ENCODE measurements at places on chromosomes 4 and X.

DNA sequence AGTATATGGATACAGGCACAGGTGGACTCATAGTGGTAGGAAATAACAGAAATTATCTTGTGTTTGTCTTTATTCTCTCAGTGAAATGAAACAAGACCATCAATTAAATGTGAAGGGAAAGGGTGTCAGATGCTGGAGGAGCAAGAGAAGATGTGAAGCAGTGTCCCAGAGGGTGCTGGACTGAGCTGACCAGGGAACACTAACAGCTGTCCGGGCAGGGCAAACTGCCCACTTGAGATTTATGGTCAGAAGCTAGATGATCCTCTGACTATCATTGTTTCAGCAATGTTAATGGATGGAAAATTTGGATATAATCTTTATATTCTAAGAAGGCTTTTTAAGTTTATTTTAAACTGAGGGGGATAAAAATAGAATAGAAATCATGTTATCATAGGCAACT, 267.2 kb upstream of the SLC7A11 start:
- DNase-seq = no peak

DNA sequence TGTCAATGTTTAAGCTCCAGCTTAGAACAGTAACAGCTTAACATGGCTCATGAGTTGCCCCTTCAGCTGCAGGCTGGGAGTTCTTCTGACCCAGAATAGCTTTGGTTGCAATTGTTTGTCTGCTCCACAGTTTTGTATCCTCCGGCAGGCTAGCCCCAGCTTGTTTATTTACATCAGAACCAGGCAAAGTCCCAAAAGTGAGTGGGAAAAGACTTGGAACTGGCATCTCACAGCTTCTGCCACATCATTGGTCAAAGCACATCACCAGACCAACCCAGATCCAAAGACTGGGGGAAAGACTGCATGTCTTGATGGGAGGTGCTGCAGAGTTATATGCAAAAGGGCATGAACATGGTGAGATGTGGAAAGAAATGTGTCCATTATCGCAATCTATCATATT, 231.2 kb upstream of the CPEB2 start:
- DNase-seq = no peak

DNA sequence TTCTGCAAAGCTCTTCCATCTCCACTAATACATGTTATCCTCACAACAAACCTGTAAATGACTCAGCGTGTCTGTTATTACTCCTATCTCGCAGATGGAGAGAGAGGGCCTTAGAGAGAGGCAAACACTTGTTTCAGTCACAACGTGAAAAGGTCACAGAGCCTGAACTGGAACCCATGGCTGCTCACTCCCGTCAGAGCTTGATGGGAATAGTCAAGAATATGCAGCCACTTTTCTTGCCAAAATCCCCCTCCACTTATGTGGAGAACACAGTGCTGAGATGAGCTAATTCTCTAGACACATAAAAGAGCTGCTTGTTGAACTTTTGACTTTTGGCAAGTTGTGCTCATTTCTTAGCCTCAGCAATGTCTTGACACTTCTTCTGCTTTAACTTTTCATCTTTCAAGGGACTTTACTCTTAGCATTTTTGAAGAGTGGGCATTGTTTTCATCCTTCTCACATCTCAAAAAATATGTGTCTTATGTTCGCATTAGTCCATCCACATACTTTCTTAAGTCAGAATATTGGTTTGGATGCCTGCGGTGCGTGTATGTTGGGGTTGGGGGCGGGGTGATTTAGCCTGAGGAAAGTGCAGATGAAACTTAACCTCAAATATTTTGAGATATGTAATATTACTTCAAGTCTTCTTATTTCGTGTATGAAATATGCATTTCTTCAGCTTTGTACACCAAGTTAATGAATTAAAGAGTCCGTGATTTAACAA, 69.2 kb downstream of the SYNPO2 start:
- no peak for DNase-seq

DNA sequence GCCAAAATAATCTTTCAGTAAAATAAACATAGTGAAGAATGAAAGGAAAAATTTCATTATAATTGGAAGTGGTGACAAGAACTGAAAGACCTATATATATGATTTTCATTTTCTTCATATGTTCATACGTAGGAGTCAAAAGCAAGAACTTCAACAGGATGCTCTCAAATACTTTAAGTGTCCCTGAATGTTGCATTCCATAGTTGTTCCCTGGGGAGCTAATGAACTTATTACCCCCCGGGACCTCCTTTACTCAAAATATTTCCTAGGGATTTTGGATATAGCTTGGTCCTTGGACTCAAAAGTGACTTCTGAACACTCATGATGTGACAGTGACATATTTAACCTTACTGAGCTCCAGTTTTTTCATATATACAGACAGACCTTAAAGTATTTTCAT, 44.9 kb upstream of the NDST4 start:
- no peak for DNase-seq

GRCh38 chr4:7103607-7104365, 35.9 kb upstream of the GRPEL1 start:
- no peak for DNase-seq

DNA sequence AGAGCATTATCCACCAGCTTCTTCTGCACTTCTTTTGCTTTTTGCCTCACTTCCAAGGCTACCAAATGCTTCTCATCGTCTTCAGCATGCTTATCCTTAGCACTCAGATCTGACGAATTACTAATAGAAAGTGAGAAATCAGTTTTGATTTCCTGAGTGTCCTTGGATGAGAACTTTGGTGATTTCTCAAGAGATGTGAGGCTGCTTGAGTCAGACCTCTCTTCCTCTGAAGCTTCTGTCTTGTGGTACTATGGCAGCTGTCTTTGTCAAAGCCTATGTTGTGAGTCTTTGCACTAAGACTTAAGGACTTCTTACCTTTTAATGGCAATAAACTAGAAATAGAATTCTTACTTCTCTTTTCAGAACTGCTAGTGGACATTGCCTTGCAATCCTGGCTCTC, 169.9 kb downstream of the CPE start:
- no peak for DNase-seq

- peak; percentile 53 for DNase-seq
These were observed 47.2 kb downstream of the EDNRA start for GRCh38 chr4:147528054-147528453.

GRCh38 chr4:12973522-12973921, 510.6 kb downstream of the RAB28 start:
- no peak for DNase-seq

- DNase-seq = no peak
These were observed 376.6 kb downstream of the PDGFC start for GRCh38 chr4:156595041-156595440.

DNA sequence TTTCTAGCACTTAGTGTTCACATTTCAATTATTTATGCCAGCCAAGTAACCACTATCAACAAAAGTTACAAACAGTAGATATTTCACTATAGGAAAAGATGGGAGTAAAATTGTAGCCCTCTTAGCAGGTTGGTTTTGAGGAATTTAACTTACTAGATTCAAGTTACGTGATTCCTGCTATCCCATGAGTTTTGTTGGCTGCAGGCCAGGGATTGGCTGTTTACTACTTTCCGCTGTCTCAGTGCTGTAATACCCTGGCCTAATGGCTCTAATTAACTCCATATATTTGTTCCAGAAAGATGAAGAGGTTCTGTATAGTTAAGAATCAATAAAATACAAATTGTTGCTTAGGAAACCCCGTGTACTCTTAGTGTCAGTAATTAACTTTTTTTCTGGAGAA, 55.5 kb upstream of the MAGED1 start:
- DNase-seq = peak; percentile 13

DNA sequence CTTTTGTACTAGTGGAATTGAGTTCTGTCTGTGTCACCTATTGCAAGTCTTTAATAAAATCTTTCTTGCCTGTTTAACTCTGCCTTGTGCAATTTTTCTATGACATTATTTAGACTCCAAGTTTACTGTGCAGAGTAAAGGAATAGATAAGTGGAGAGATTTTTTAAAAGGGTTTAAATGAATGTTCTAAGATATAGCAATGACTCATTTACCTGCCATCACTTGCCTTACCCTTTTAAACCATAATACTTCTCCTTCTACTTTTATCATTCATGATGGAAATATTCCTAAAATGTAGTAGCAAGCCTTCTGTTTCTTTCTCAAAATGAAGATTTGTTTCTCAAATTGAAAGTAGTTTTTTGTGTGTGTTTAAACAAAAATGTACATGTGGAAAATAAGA, 782.8 kb upstream of the MAGEB2 start:
- DNase-seq = no peak

- no peak for DNase-seq
These were observed 2182.5 kb upstream of the AGA start for GRCh38 chr4:179624768-179625181.

DNA sequence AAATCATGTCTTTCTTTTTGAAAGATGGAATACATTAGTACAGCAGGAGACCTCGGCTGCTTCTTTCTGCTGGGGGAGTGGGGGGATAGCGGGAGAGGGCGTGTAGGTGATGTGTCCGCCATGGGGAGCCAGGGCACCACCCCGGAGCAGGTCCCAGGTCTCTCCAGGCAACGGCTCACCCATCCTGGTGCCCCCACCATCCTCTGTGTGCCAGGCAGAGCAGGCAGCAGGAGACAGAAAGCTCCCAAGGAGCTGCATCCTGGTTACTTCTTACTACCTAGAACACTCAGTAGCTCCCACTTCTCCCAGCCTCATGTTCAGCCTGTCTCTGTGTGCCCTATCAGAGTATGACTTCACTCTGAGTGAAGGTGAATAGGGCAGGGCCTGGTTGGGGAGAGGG, 23.6 kb downstream of the TNIP2 start:
- DNase-seq = no peak

DNA sequence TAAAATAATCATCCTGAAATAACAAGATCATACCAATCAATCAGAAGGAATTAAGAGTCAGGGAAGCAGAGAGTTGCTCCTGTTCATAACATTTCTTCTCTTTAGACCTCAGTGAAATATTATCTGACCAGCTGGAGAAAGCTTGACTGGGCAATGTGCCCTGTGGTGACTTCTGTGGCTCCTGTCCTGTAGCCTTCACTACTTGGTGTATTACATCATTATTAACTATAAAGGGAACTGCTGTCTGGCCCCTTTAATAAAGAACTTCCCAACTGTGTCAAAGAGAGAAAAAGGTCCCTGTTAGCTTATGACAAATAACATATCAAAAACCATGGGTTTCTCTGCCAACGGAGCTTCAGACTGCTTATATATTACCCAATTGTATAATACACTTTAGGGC, 18.0 kb downstream of the OPHN1 start:
- DNase-seq = no peak

DNA sequence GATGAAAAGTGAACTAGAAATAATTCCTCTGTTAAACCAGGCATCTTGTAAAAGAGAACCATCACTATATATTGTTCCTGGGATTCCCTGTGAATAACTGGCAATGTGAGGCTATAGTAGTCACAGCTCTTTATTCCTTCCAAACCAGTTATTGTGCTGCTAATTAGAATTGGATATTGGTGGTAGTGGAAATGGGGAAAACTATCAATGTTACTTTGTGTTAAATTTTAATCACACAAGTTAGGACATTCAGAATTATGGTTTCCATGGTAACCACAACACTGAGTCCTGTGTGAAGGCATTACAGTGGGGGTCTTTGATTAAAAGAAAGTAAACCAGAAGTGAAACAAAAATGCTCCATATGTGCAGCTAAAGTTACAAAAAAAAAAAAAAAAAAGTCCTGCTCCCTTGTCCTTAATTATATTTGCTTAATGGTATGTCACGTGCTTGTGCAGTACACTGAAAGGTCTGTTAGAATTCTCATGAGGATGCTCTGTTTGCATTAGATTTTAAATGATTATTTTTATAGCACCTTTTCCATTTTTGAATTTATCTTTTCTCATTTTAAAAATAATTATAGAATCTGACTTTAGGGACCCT, 200.4 kb downstream of the ADGRL3 start:
- DNase-seq = peak; percentile 43

- DNase-seq = peak; percentile 30
These were observed 734 bp downstream of the STOX2 start for GRCh38 chr4:183905593-183906488.

- no peak for DNase-seq
These were observed 7.4 kb downstream of the AFAP1 start for GRCh38 chr4:7932287-7932686.

- DNase-seq = no peak
These were observed 44.2 kb downstream of the COQ2 start for GRCh38 chr4:83240379-83240875.

GRCh38 chr4:26670903-26671537, 87.1 kb downstream of the TBC1D19 start:
- no peak for DNase-seq

DNA sequence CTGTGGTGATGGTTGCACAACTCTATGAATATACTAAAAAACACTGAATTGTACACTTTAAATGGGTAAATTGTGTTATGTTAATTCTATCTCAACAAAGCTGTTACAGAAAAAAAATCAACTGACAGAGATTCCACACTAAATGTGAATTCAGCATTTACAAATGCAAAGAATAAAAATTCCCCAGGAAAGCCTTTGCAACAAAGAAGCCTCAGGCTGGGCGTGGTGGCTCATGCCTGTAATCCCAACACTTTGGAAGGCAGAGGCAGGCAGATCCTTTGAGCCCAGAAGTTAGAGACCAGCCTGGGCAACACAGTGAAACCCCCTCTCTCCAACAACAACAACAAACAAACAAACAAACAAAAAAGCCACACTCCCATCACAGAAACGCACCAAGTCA, 8.9 kb downstream of the BCLAF3 start:
- no peak for DNase-seq

DNA sequence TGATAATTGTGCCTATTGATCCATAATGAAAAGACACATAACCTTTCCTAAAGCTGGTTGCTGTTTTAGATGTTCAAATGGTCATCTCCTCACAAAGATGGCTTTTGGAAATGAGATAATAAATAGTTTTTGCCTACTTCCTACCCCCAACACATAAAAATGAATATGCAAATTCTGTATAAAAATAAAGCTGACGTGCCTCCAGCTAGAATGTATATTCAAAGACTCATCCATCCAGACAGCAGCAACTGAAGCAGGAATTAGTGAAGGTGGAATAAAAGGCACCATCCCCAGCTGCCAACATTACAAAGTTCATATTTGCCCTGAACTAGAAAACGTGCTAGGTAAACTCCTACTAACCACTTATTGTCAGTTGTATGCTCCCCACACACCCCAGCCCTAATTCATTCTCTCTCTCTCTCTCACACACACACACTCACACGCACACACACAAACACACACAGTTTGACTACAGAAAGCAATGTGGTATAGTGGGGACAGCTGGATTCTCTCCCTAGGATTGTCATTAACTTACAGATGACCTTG, 53.6 kb downstream of the PCDH19 start:
- DNase-seq = no peak

GRCh38 chr4:187354740-187355139, 631.1 kb upstream of the FAT1 start:
- no peak for DNase-seq

GRCh38 chrX:145609951-145610511, 207.6 kb upstream of the SLITRK2 start:
- no peak for DNase-seq

DNA sequence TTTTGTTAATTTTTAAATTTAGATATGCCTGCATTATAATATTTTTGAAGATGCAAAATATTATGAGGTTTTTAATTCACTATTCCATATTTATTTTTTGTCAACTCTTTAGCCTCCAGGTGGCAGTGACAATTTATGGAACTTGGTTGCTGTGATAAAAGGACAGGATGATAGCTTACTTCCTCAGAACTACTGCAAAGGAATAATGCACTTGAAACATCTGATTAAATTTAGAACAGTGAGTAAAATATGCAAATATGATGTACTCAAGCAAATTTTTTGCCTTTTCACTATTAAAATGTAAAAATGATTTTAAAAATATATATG, 45.1 kb downstream of the SPATA4 start:
- DNase-seq = peak; percentile 15
